ENCODE measurements at places on chromosomes 2 and 18.

- DNase-seq: no peak
Measured at GRCh38 chr18:79930020-79930642, 21.3 kb downstream of the SLC66A2 start.

DNA sequence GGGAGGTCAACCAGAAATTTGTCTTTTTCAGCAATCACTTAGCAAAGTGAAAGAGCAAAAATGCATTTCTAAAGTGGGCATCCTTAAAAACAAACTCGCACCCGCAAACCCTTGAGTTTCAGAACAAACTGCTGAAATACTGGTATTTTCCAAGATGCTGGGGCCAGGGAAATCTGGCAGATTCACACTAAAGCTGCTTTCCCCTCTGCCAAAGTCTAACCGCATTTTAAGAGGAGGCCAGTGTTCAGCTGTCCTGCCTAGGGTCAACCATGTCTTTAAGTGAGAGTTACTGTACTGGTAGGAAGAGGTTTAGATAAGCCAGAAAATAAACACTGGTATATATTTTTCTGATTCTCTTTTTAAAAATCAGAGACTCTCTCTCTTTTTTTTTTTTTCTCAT is 55.9 kb downstream of the ACVR1 start:
- no peak for DNase-seq

GRCh38 chr2:233817995-233818638 is 36.2 kb downstream of the HJURP start:
- no peak for DNase-seq

GRCh38 chr2:119408221-119408619 is 23.4 kb upstream of the TMEM37 start:
- no peak for DNase-seq

DNA sequence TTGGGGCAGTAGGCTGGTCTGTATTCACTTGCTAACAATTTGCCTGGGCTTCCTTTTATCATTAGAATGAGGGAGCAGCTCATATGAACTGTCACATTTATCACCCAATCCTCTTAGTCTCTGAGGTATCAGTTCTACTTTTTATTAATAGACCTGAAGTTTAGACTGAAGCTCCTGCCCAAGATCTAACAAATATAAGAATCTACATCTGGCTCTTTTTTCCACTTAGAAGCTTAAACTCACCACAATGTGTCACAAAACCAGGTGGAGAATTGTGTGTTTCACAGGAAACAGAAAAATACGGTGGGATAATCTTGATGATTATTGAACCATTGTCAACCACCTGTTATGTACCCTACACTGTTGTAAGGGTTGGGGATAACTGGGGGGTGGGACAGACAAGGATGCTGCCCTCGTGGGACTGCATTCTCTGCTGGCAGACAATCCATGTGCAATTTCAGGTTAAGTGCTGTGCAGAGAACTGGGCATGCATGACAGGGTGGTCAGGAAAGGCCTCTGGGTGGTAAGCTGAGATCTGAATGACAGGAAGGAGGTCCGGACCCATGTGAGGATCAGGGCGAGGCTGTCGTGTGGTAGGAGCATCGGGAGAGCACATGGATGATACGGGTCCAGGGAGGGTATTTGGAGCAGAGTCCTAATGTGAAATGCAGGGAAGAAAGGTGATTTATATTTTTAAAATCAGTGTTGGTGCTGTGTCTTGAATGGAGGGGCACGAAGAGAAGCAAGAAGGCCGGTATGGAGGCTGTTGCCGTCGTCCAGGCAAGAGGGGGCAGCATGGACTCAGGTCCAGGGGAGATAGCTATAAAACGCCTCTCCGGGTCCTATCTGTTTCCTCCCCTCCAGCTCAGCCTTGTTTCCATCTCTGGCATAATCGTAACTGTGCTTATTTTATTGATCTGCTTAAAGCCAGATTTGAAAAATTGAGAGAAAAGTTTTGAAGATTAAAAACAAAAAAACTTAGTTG is 17.6 kb downstream of the MYL12B start:
- DNase-seq: no peak

DNA sequence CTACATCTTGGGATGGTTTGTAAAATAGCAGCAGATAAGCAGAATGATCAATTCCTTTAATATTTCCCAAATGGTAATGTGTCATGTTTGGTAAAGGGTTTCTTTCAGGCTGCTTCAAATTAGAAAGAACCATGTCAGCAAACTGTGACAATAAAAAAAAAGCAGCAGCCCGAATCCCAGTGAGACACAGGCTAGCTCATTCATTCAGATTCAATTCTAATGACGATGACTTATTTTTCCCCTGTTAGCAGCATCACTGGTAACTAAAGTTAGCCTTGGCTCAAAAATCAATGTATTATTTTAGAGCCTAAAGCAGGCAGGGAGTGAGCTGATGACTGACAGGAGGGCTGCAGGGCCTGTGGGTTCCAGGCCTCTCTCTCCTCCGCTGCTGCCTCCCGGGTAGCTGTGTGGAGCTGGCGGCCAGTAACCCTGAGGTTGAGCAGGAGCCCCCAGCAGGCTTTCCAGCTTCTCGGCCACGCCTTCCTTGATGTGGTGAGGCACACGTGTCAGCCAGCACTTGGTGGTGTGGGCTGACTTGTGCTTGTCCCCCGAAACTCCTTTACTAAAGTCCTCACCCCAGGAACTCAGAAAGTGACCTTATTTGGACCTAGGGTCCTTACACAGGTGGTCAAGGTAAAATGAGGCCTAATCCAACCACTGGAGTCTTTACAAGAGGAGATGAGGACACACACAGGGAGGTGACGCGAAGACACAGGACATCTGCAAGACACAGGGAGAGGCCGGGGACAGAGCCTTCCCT is 120.5 kb upstream of the HS6ST1 start:
- peak; percentile 44 for DNase-seq

GRCh38 chr2:108223573-108223972 is 16.2 kb upstream of the SULT1C3 start:
- DNase-seq: no peak

DNA sequence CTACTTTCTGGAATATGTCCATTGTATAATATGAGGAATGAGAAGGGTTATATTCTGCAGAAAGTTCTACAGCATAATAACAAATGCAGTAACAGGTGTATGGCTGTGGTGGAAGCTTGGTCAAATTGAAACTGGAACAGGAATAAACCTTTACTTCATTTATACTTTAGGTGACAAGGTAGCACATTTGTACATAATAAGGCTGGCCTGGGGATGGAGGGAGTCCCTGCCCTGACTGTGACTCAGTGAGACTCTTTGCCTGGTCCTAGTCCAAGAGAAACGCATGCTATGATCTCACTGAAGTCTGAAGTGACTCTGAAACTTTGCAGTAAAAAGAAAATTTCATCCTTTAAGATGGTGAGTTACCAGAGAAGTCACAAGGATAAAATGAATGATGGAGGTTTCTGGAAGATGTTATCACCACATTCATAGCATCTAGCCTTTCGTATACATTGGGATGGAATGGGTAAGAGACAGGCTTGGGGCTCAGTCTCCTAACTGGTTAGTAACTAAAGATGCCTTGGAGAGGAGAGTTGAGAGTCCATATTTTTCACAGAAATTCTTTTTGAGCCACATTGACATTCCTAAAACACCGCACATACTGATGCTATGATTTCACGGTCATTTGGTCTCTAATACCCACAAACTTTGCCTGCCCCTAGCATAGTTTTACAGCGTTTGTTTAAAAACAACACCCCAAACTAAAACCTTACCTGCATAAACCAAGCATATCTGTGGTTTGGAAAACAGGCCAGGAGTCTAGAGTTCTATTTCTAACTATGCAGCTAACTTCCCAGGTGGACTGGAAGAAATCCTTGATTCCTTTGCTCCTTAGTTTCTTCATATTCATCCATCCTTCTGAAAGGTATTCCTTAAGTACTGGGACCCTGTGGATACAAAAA is 42.4 kb upstream of the NABP1 start:
- DNase-seq: no peak

DNA sequence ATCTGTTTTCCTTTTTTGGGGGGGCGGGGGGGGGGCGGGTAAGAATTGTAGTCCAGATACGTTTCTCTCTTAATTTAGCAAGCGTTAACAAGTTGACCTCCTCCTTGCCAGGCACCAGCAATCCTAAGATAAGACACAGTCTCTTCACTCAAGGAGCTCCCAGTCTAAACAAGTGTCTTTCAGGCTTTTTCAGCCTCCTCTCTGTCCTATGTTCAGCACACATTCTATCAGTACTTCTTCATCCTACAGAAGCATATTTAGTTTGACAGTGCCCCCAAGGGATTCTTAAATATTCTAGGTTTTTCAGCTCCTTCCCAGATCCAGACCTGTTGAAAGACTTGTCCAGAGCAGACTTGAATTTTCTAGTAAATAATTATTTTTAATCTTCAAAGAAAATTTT is 2.7 kb downstream of the PPP1CB start:
- DNase-seq: peak; percentile 67

GRCh38 chr2:149428783-149429182 is 98.4 kb downstream of the LYPD6 start:
- DNase-seq: no peak

GRCh38 chr18:64019922-64020756 is 50.3 kb downstream of the SERPINB8 start:
- no peak for DNase-seq

DNA sequence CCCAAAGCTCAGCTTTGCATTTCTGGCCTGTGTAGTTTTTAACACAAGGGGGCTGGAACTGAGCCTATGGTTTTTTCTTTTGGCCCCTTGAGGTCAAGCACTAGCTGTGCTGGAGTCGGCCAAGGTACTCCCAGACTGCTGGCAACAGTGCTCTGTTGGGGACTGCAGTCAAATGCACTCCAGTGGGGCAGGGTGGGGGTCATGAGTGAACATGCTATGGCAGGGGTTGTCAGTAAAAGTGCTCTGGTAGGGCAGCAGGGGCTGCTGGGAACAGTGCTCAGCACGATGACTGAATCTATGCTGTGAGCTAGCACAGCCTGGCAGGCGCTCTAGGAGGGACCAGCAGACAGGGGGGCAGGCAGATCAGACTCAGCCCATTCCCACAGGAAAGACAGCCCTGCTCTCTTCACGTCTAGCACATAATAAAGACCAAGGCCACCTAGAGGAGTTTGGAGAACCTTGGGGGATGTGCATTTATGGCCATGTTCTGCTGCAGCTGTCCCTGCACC is 55.0 kb upstream of the CERS6 start:
- no peak for DNase-seq

- no peak for DNase-seq
Measured at GRCh38 chr2:128303095-128303791, 15.4 kb downstream of the HS6ST1 start.

DNA sequence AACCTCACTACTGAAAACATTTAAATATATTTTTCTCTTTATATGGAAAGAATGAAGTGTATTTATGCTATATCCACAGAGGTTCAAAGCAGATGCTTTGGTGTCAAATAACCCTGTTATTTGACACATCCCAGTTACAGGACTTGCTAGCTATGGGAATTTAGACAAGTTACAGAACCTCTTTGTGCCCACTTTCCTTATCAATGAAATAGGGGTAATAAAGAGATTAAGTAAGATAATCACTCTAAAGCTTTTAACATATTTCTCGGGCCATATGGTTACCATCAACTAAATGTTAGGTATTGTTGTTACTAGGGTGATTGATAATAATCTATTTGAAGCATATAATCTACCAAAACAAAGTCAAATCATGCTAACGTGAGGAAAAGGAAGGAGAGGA is 1660.6 kb upstream of the NXPH2 start:
- no peak for DNase-seq

GRCh38 chr18:42340423-42341009 is 385.5 kb downstream of the PIK3C3 start:
- DNase-seq: no peak

- no peak for DNase-seq
Measured at GRCh38 chr2:55093381-55093780, 43.1 kb upstream of the RTN4 start.

DNA sequence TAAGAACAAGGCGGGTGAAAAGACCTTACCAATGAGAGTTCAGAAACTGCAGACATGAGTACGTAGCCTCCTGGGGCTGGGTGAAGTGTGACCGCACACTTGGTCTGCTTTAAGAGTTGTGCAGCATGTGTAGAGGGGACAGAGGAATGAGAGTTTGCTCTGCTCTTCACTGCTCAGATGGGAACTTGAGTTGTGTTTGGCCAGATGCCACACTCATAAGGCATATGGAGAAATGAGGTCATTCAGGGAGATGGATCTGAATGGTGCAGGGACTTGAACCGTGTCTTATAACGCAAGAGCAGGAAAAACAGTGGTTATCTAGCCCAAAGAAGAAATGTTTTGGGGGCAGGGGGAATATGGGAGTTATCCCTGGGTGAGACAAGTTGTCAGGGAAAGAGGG is 273.8 kb upstream of the LYPD1 start:
- DNase-seq: no peak

GRCh38 chr2:88669482-88670214 is 21.8 kb upstream of the RPIA start:
- DNase-seq: peak; percentile 56

DNA sequence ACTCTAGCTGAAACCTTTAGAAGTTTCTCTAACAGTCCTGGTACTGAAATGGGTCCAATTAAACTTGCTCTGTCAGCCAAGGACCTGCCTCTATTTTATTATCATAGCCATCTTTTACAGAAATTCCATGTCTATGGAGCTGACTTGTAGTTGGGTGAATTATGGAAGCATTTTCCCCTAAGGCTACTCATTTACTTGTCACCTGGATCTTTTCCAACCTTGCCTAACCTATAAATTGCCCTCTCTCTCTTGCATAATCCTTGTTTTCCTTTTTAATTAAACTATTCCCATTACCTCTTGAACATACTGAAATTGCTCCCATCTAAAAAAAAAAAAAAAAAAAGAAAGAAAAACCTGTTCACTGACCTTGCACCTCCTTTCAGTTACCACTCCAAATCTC is 74.6 kb upstream of the DOK6 start:
- DNase-seq: no peak

DNA sequence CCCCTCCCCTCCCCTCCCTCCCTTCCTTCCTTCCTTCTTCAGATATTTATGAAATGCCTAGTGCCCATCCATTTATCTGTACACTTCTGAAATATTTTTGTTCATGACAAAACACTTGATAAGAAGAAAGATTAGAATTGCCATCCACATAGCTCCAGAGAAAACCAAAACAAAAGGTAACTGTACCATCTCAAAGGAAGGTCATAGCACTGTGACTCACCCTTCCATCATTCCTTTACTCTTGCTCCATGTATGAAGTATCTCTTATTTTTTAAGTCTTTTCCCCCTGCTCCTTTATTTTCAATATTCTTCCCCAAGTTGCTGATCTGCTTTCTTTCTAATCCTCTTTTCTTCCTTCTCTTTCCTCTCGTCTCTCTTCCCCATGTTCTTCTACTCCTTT is 9.9 kb downstream of the CNTNAP5 start:
- DNase-seq: no peak

DNA sequence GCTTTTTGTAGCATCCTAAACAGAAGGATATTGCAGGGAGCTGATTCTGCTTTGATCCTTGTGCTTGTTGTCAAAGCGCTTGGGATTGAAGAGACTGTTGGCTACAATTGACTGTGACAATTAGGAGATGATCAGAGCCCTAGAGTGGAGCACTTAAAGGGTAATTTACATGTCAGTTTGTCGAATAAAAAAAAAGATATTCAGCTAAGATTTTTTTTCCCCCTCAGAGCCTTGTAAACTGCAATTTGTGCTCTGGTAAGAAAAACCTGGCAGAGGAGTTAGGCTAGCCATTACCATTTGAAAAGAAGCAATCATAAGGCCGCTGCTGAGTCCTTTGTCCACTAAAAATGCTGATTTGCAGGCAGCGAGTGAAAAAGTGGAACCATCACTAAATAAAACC is 47.8 kb upstream of the ZEB2 start:
- no peak for DNase-seq

- DNase-seq: no peak
Measured at GRCh38 chr2:68577183-68577582, 66.2 kb upstream of the PROKR1 start.

All from hematopoietic multipotent progenitor cell treated with erythropoietin and hydrocortisone succinate and interleukin-3 and kit ligand, for 8 days (in vitro differentiated cells).